Neural progenitor cell (in vitro differentiated cells): ENCODE measurements at places on chromosomes 4 and X. TPM values are rescaled to one million over a fixed set of nuclear protein-coding genes. Genes with fewer than 3 reads are reported as not detected.

The GC gene
- not detected in 2 replicates for total RNA-seq

The BLOC1S4 gene
- 10.5 and 24.6 TPM in 2 replicates for total RNA-seq

The NEIL3 gene
- 21.3 and 26.3 TPM in 2 replicates for total RNA-seq

The CCDC120 gene
- 1.1 and 3.1 TPM in 2 replicates for total RNA-seq

The PHOX2B gene
- not detected in 2 replicates for total RNA-seq

The PLP1 gene
- 106 and 107 TPM in 2 replicates for total RNA-seq

The IGFBP7 gene
- total RNA-seq: 0.86 and 1.5 TPM in 2 replicates

The ETDB gene
- not detected in 2 replicates for total RNA-seq

The GABRQ gene
- 0.90 and 1.5 TPM in 2 replicates for total RNA-seq

The NRK gene
- total RNA-seq: not detected in 2 replicates

The HTN3 gene
- not detected in 2 replicates for total RNA-seq

The TMEM165 gene
- total RNA-seq: 85.6 and 110 TPM in 2 replicates

The DCLK2 gene
- total RNA-seq: 7.9 and 11.7 TPM in 2 replicates

The MAGEA9B gene
- not detected in 2 replicates for total RNA-seq

The GNRHR gene
- not detected in 2 replicates for total RNA-seq

The TMSB15C gene
- total RNA-seq: 18.8 and 20.6 TPM in 2 replicates

The LRRC66 gene
- total RNA-seq: 0.40 and 1.0 TPM in 2 replicates

The FAM149A gene
- total RNA-seq: 4.6 and 10.4 TPM in 2 replicates

The CENPI gene
- 51.3 and 60.6 TPM in 2 replicates for total RNA-seq

The HHIP gene
- total RNA-seq: not detected in 2 replicates

The SMR3B gene
- not detected in 2 replicates for total RNA-seq

The FUNDC2 gene
- 58.8 and 70.9 TPM in 2 replicates for total RNA-seq
